Iris pigment epithelial cell (primary cell): ENCODE measurements at places on chromosomes 3 and 15.

- no peak for DNase-seq
Observed at GRCh38 chr15:91950054-91950453, 96.5 kb downstream of the SLCO3A1 start.

DNA sequence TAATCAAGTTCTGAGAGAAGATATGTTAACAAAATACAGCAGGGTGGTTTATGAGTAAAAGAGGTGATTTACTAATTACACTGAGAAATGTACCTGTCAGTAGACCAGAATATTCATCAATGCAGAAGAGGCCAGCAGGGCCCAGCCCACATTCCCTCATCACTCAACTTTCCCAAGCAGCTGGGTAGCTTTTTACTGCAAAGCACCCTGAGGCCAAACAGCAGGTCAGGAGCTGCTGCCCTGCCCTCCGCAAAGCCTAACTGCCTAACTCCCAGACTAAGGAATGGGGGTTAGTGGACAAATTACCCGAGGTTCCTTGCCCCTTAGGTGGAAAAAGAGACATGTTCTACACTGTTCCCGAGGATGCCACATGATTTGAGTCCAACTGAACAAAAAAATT is 108.2 kb downstream of the TBL1XR1 start:
- DNase-seq: no peak

GRCh38 chr3:34056951-34057390 is 258.5 kb downstream of the PDCD6IP start:
- peak; percentile 31 for DNase-seq

GRCh38 chr3:65935724-65936123 is 103.0 kb downstream of the MAGI1 start:
- no peak for DNase-seq

DNA sequence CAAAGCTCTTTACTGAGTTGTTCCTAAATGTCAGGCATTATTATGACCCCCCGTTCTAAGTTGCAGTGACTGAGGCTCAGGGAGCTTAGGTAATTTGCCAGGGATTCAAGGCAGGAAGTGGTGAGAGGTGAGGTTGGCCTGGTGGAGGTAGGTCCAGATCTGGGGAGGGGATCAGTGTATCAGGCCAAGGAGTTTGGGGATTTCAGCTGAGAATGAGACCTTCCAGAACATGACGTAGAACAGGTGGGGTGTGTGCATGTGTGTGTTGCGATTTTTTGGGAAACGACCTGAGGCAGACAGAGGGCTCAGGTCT is 41.1 kb upstream of the MRPS22 start:
- DNase-seq: no peak

DNA sequence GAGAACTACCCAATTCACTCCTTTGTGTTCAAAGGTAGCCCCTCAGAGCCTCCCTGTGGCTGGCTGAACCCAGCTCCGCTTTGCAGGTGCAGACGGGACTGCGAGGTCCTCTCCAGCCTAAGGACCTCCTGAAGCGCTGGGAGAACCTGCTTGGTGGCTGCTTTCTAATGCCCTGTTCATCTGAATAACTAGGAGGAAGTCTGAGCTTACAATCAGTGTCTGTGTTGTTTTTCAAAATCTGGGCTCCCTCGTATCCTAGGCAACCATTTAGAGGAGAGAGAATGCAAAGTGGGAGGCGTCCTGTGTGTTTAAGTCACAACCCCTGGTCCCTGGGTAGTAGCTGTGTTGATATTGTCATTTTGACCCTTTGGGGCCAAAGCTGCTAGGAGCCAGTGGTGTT is 99.9 kb downstream of the GABRG3 start:
- no peak for DNase-seq

GRCh38 chr15:79602731-79603130 is 170.6 kb downstream of the MINAR1 start:
- DNase-seq: no peak

DNA sequence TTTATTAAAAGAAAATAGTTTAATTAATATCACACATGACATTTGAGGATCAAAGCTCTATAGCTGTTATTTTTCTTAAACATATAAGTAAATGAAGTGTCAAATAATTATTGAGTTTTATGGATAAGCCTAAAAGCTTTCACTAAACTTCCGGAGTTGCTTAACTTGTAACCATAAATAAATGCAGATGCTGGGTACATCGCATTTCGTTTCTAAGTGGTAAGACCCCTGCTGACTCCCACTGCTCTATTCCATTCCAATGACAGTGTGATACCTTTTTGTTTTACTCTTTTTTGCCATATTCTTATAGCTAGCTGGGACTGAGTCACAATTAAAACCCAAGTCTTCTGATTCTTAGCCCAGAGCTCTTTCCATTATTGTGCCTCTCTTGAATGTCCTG is 411.1 kb downstream of the SOX2 start:
- no peak for DNase-seq

DNA sequence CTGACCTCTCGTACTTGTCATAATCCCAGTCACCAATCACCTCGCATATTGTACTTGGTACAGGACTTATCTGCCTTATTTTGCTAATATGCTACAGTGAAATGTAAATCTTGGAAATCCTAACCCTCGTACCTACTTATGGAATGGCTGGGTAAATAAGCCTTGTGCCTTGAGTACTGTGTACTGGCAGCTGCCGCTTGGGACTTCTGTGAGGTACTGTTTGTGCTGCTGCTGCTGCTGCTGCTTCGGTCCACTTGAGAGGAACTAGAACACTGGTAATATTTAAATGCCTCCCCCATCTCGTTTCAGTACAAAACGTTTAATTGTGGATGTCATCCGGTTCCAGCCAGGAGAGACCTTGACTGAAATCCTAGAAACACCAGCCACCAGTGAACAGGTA is 42.5 kb upstream of the CRTC3 start:
- DNase-seq: no peak

- no peak for DNase-seq
Observed at GRCh38 chr3:193903966-193904365, 232.0 kb upstream of the HES1 start.

GRCh38 chr15:40081691-40082194 is 26.9 kb downstream of the BMF start:
- DNase-seq: peak; percentile 74

DNA sequence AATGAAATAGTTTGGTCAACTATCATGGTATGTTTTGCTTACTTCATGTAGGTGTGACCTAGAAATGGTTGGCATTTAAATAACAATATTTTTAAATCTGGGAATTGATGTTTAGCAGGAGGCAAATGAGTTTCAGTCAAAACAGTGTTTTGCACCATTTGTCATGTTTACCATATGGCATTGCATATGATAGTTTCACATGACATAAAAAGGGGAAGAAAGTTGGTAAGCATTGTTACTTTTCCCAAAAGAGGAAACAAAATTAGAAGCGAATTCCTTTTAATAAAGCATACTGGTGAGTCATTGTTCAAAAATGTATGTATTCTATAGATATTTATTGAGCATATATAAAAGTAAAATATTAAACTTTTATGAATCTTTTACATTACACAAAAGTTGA is 2.3 kb downstream of the RNF13 start:
- DNase-seq: no peak

DNA sequence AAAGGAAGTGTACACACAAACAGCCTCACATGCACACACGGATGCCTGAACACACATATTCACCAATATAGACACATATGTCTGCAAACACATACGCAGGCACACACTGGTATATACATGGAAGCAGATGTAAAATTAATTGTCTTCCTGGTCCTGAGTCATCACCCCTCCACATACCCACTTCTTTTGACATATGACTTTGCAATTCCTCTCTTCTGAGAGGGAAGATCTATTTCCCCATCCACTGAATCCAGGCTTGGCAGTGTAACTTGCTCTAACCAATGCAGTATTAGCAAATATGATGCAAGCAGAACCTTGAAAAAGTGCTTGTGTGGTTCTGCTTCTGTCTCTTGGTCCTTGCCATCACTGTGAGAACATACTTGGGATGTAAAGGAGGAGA is 76.8 kb upstream of the HRH1 start:
- DNase-seq: peak; percentile 71

- no peak for DNase-seq
Observed at GRCh38 chr3:50278880-50279224, at the start of gene LSMEM2. LSMEM2 (plus strand) TSS chr3:50279087; CDS start chr3:50279114, 27 bp downstream.

- peak; percentile 40 for DNase-seq
Observed at GRCh38 chr15:50164458-50164857, 17.5 kb upstream of the SLC27A2 start.

GRCh38 chr15:68211656-68212320 is 6.7 kb upstream of the CALML4 start:
- DNase-seq: no peak

GRCh38 chr3:193010191-193010590 is 92.5 kb upstream of the MB21D2 start:
- no peak for DNase-seq

GRCh38 chr3:57729334-57730045 is 26.6 kb upstream of the SLMAP start:
- peak; percentile 80 for DNase-seq

DNA sequence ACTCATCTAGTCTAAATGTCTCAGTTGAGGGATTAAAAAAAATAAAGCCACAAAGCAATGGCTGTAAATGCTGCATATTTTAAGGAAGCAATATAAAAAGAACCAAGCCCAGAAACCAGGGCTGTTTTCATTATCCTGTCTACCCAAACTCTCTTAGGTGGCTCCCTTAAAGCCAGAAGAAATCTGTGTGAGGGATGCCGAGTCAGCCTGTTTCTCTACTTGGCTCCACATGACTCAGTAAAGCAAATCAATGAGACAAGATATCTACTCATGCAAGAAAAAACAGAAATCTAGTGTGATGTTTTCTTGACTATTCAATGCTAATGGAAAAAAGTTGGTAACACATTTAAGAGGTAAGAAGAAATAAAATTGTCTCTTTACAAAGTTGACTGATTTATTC is 296.2 kb downstream of the ZBTB20 start:
- no peak for DNase-seq

DNA sequence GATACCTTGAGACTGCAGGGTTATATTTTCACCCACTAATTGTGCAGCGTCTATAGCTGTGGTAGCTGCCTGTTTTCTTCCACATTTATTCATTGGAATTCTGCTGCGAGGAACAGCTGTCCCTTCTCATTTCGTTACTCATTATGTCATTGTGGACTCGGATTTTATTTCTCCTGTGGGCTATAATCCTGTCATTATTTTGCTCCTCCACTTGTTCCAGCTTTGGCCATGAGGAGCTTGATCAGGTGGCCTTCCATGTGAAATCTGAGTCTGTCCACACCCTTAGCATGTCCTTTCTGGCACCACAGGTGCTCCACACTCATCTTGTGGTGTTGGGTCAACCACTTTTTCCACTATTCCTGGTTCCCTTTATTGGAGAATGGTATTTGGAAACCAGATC is 14.8 kb downstream of the LYSMD4 start:
- DNase-seq: no peak

DNA sequence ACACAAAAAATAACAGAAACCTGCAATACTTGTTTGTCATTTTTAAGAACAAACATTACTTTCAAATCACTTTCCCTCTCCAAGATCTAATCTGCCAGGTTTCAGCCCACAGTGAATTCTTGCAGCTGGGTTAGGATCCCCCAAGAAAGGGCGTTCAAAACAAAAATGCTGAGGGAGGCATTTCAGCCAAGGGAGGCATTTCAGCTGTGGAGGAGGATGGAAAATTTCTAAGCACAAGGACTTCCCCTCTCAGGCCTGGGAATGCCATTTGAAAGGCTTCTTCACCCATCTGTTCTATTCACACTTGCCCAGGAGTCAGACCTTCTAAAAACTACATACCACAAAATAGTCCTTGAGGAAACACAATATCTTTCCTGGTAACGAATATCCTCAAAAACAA is 69.1 kb downstream of the P3H2 start:
- DNase-seq: no peak

DNA sequence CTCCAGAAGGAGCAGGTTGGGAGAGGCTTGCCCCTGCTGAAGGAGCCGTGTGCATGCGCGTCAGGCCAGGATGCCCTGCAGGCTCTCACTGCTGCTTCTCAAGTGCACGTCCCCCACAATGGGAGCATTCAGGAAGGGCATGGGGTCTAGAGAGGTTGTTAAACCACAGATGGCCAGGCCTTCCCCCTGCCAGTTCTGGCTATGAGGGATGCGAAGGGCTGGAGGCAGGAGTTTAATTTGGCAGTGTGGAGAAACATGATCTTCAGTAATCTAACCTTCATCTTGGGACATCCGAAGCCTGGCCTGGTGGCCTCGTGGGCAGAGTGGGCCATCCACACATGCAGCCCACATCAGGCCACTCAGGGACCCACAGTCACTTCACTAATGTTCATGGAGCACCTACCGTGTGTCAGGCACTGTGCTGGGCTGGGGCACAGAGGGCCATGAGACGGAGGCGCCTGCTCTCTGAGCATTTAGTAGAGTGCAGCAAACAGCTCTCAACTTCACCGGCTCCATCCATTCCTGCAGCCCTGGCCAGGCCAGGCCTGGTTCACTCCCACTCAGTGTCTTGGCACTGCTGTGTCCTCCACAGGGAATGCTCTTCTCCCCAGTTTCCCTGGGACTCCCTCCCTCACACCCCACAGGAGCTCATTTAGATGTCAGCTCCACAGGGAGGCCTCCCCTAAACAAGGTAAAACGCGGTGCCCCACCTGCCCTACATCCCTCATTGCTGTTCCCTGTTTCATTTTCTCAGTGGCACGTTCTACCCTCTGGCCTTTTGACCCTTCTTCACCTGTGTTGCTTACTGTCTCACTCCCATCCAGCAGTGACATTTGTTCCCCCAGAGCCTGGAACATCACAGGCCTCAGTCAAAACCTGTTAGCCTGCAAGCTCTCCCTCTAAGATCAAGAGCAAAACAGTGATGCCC is 4.0 kb downstream of the CFAP100 start:
- no peak for DNase-seq

- DNase-seq: peak; percentile 87
Observed at GRCh38 chr3:15794303-15794771, 3.4 kb downstream of the ANKRD28 start.

- peak; percentile 63 for DNase-seq
Observed at GRCh38 chr3:64473466-64473865, 214.3 kb downstream of the ADAMTS9 start.

GRCh38 chr15:59841036-59841435 is 151.9 kb upstream of the BNIP2 start:
- no peak for DNase-seq

DNA sequence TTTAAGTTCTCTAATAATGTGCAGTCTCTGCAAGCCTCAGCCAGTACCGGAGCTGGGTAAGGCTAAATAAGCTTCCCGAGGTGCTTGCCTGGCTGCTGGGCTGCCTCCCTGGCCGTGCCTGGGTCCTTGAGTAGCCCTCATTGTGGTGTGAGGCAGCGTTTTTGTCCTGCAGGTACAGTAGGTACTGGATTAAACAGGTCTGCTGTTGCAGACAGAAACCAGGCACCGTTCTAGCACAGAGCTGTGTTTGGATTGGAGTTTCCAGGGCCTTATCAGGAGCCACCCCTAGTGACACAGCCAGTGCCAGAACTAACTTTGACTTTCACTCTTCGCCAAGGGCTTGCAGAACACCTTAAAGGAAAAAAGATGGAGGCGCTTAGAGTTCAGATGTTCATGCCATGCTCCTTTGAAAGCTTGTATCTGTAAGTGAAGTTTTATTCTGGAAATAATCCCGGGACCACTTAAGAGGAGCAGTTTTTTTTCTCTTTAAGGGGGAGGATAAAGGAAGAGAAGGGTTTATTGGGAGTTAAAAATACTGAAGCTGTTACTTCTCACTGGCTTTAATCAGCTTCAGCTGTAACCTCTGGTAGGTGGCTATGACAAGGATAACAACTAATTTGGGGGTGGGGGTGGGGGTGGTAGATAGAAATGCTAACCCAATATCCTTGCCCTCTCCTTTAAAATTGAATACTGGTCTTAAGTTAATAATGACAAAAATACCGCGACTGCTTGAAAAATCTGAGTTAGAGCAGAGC is 126.8 kb downstream of the MITF start:
- DNase-seq: no peak

GRCh38 chr3:60186359-60186758 is 1064.9 kb downstream of the FHIT start:
- no peak for DNase-seq

GRCh38 chr15:34796847-34797435 is 1.6 kb upstream of the ACTC1 start:
- no peak for DNase-seq
